ENCODE measurements at places on chromosomes 13 and 19.

DNA sequence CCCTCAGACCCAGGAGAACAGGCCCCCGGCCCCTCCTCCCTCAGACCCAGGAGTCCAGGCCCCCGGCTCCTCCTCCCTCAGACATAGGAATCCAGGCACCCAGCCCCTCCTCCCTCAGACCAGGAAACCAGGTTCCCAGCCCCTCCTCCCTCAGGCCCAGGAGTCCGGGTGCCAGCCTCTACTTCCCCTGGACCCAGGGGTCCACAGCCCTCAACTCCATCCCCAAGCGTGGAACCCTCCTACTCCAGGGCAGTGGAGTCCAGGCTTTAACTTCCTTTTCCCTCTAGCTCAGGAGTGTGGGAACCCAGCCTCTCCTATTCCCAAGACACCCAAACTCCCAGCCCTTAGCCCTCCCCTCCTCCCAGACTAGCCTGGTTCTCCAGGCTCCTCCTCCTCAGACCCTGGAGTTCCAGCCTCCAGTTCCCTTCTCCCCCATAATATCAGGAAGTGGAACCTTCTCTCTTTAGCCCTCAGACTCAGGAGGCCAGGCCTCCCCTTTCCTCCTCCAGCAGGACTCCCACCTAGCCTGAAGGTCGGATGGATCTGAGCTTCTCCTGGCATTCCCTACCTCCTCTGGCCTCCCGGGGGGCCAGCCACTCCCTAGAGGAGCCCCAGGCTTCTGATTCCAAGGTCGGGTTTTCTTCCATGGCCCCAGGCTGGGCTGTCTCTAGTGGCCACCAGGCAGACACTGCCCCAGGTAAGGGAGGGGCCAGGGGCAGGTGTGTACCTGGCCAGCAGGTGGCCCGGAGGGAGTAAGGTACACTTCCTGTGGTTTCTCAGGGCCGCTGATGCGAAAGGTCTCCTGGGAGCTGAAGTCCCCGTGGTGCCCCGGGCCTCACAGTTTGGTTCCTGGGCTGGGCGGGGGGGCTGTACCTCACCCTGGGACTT is at the start of gene TMC4:
TMC4 (minus strand) TSS at position 690 of the 888 bp plus-strand sequence; CDS start at position 647, 43 bp downstream.
- DNase-seq, result peak; percentile 58

GRCh38 chr13:113835461-113836270 is 28.2 kb downstream of the GAS6 start:
- DNase-seq, result no peak

GRCh38 chr13:28474491-28475134 is 20.3 kb downstream of the FLT1 start:
- DNase-seq, result no peak

- no peak for DNase-seq
Observed at GRCh38 chr19:40744554-40745401, 5.5 kb downstream of the ACTMAP start.

DNA sequence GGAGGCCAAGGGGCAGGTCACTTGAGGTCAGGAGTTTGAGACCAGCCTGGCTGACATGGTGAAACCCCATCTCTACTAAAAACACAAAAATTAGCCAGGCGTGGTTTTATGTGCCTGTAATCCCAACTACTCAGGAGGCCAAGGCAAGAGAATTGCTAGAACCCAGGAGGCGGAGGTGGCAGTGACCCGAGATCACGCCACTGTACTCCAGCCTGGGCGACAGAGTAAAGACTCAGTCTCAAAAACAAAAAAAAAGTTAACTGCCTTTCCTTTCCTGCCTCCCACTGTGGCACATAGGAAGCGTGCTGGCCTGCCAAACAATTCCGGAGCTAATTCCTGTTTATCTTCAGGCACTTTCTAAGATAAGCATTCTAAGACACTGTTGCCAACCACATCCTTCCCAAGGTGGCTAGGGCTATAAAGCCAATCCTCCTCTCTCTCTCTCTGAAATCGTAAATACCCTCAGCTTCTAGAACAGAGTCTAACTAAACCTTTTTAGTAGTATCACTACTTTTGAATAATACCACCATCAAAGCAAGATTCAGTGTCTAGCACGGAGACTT is 21.6 kb downstream of the SLC25A30 start:
- no peak for DNase-seq

Data from NCI-H1930 (cell line).